ENCODE measurements at places on chromosomes 3 and 15. TPM values are rescaled to one million over a fixed set of nuclear protein-coding genes. Genes with fewer than 3 reads are reported as not detected.

DNA sequence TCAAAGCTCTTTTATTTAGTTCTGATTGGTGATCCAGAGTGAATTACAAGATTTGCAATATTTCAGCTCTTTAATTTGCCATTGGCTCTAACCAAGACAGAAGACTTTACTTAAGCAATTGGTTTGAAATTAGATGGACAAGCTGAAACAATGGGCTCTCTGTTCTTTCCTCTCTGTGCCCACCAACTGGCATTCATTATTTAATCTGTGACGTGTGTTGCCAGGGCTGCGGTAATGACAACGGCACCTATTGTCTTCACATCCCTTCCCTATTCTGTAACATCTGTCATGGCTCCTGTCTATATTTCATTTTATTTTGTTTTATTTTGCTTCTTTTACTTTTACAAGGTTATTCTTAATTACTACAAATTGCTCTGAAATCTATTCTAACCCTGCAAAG is 33.9 kb downstream of the PLD1 start:
- no peak for DNase-seq

The CILP gene
- total RNA-seq, result 37.9 TPM

DNA sequence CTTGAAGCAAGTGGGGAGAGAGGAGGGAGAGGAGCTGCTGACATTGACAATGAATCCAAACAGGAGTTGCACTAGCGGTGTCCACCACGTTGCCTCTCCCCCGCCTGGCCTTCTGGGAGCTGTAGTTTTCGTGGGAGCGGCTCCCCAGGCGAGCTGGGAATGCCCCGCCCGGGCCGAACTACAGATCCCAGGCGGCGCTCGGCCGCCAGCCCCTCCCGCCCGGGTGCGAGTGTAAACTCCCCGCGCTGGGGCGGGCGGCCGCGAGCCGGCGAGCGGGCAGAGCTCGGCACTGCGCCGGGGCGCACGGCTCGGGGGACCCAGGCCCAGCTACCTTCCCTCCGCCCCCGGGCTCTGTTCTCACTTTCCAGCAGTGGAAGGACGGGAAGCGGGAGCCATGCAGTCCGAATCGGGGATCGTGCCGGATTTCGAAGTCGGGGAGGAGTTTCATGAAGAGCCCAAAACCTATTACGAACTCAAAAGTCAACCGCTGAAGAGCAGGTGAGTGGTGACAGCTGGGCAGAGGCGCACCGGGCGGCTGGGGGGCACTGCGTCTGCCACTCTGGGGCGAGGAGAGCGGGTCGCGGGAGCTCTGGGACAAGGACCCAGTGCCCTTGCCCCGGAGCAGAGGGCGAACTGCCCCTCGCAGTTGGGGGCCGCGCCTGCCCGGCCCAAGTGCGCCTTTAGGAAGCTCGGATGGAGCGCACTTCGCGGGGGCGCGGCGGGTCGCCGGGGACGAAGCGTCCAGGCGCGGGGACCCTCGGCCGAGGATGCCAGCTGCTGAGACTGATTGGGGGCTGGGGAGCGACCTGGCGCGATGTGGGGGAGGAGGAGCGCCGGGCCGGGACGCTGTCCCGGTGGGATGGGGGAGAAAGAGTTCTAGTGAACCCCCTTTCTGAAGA is at the start of gene MITF:
Gene MITF, plus strand, starts transcription at position 261 of the 899 bp plus-strand sequence. Its CDS starts 134 bp downstream, at position 395.
- peak; percentile 95 for DNase-seq

DNA sequence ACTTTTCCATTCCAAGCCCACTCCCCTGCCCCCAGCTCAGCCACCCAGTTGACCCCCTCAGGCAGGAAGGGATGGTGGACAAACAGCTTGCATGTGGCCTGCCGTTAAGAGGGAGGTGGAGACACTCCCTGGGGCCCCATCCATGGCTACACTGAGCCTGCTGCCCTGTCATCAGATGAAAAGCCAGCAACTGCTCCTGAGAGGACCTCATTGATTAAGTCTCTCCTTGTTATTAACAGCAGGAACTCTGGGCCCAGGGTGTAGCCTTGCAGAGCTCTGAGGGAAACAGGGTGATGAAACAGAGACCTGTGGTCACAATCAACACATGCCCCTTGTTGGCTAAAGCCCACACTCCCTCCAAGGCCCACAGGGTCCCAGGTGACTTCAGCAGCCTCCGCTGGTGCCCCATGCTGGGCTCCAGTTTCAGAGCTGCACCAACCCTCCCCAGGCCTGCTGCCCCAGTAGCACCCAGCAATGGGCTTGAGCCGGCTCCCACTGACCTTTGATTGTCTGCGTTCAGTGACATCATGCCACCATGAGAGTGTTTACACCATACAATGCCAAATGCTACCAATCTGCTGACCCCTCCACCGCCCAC is 22.3 kb upstream of the TLE3 start:
- DNase-seq, result no peak

The WDR72 gene
- total RNA-seq, result not detected

GRCh38 chr3:12560505-12561190 is 3.8 kb downstream of the MKRN2 start:
- DNase-seq, result no peak

DNA sequence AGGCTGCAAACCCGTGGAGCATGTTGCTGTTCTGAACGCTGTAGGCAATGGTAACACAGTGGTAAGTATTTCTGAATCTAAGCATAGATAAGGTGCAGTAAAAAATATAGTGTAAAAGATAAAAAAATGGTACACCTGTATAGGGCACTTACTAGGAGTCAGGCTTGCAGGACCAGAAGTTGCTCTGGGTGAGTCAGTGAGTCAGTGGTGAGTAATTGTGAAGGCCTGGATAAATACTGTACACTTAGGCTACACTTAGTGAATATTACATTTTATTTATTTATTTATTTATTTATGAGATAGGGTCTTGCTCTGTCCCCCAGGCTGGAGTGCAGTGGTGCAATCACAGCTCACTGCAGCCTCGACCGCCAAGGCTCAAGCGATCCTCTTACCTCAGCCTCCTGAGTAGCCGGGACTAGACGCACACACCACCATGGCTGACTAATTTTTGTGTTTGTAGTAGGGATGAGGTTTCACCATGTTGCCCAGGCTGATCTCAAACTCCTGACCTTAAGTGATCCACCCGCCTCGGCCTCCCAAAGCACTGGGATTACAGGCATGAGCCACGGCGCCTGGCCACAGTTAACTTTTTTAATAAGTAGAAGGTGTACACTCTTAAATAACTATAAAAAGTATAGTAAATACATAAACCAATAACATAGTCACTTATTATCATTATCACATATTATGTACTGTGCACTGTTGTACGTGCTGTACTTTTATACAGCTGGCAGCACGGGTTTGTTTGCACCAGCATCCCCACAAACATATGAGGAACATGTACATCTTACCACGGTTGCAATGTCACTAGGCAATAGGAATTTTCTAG is 155.1 kb downstream of the IGF1R start:
- DNase-seq, result no peak

The DPP8 gene
- 39.4 TPM for total RNA-seq

GRCh38 chr3:156675830-156676767 is 1.7 kb downstream of the TIPARP start:
- DNase-seq, result peak; percentile 60

- DNase-seq, result no peak
These were observed 56.6 kb upstream of the CSTA start for GRCh38 chr3:122268257-122269024.

The HCLS1 gene
- 45.4 TPM for total RNA-seq

- no peak for DNase-seq
These were observed 53.9 kb downstream of the SMAD3 start for GRCh38 chr15:67119238-67119846.

The ITGB5 gene
- total RNA-seq, result 138 TPM

The ITPKA gene
- not detected for total RNA-seq

The LRRC2 gene
- total RNA-seq, result 2.2 TPM

The CLDN18 gene
- 0.09 TPM for total RNA-seq

GRCh38 chr3:52872245-52872644 is 25.1 kb downstream of the STIMATE start:
- no peak for DNase-seq

GRCh38 chr3:87270908-87271700 is 5.3 kb downstream of the POU1F1 start:
- no peak for DNase-seq

GRCh38 chr3:37457378-37458065 is 283.1 kb upstream of the LRRFIP2 start:
- DNase-seq, result no peak

- DNase-seq, result peak; percentile 89
These were observed 17.2 kb downstream of the TNFAIP8L3 start for GRCh38 chr15:51077221-51078153.

GRCh38 chr15:42069496-42070278 is 24.7 kb downstream of the PLA2G4D start:
- no peak for DNase-seq

The AQR gene
- 32.9 TPM for total RNA-seq

- DNase-seq, result no peak
These were observed 19.4 kb downstream of the RFTN1 start for GRCh38 chr3:16494094-16494493.

The ZNF620 gene
- total RNA-seq, result 6.1 TPM

The SLC12A1 gene
- not detected for total RNA-seq

DNA sequence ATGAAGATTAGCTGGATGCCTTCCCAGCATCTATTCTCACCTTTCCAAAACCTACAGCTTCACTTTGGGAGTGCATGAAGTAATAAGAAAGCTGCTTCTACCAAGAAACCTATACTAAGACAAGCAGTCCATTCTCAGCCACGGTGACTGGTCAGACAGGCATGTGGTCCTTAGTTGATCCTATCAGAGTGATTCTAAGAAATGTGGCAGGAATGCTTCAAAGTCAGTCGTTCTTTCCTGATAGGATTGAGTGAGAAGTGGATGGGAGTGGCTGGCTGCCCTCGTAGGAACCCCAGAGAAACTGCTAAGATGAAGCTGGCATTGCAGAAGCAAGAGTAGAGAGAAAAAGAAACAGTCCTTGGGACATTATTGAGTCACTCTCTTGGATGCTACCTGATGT is 16.6 kb downstream of the FOXB1 start:
- DNase-seq, result no peak

DNA sequence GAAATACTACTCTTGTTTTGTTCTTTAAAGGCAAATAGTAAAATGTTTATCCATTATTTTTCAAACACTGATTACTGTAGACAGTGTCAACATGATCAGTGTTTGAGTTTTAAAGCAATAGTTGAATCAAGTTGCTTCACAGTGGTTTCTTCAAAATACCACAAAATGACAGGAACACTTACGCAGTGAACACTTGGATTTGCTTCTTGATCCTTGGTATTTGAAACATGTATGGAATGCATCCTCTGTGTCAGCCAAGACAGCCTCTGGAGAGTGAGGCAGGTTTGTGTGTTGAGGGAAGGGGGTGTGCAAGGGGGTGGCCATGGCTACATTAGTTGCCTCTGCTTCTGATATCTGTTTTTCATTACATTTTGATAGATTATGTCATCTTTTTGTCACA is 413.0 kb downstream of the RBMS3 start:
- no peak for DNase-seq

DNA sequence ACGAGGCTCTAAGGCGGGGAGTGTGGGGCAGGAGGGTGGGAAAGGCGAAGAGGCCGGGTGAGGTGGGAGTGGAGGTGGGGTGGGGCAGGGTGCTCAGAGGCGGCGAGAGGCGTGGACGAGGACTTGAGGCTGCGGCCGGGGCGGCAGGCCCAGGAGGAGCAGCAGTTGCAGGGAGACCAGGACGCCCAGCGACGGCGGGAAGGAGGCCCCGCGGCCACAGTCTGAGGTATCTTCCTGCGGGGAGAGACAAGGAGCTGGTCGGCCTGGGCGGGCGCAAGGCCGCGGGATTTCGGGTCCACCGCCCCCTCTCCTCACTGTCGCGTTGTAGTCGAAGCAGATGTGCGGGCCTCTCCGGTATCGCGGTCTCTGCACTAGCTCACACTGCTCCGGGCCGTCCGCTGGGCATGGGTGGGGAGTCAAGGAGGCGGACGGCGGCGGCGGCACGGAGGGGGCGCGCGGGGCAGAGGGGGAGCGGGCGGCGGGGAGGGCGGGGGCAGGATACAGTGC is 5.3 kb upstream of the TMEM115 start:
- DNase-seq, result peak; percentile 73

- DNase-seq, result no peak
These were observed 31.3 kb downstream of the EFL1 start for GRCh38 chr15:82231233-82231632.

The SEMA3G gene
- total RNA-seq, result 38.3 TPM
